ENCODE measurements at places on chromosomes 7 and 10.
A peak's percentile ranks its signal among the peaks of the same experiment; 100 is the strongest.

- DNase-seq = no peak
These were observed 44.0 kb upstream of the CTBP2 start for GRCh38 chr10:125204400-125204799.

- no peak for DNase-seq
These were observed 435.2 kb upstream of the LRGUK start for GRCh38 chr7:133691727-133692610.

DNA sequence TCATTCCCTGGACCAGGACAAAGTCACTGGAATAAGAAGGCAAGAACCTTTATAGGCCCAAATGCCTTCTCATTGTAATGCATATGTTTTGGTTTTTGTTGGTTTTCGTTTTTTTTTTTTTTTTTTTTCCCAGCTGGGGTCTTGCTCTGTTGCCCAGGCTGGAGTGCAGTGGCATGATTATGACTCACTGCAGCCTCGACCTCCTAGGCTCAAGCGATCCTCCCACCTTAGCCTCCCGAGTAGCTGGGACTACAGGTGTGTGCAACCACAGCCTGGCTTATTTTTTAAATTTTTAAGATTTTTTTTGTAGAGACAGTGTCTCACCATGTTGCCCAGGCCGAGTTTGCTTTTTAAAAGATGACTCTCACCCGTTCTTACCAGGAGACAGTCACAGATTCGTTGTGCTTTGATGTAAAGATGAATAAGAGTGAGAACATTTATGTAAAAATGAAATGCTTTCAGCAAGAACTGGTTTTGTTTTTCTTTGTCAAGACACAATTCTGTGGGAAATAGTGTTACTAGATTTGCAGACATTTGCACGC is 7.6 kb downstream of the IQCE start:
- no peak for DNase-seq

GRCh38 chr10:27030060-27030459 is 70.2 kb downstream of the ANKRD26 start:
- no peak for DNase-seq

DNA sequence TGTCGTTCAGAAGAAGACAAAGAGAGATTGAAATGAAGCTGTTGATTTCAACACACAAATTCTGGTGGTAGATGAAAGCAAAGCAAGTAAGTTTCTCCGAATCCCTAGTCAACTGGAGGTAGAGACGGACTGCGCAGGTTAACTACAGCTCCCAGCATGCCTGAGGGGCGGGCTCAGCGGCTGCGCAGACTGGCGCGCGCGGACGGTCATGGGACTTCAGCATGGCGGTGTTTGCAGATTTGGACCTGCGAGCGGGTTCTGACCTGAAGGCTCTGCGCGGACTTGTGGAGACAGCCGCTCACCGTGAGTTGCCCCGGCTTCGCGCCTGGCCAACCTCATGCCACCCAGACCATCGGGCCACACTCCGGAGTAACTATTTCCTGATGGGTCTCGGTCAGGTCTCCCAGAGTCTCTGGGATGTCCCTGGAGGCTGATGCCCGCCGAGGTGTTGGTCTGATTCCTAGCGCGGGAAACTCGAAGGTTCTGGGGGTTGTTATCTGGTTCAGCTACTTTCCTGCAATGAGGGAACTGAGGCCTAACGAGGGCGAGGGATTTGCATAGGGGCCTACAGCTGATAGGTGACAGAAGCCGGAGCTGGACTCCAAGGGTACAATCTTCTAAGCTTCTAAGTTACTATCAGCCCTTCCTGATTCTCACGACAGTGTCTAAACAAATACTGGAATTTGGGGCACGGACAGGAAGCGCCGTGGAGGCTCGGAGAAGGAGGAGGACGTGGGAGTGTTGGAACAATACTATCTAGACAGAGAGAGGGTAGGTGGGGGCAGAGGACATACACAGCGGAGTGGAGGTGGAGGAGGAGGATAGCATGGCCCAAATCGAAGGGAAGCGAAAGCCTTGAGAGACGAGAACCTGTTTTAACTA is at the start of gene RPP30:
TSS of gene RPP30 (plus strand) at position 209 of the 882 bp plus-strand sequence. CDS start at position 222, 13 bp downstream.
- peak; percentile 85 for DNase-seq

GRCh38 chr7:78018641-78019446 is 220.3 kb downstream of the PHTF2 start:
- peak; percentile 39 for DNase-seq

DNA sequence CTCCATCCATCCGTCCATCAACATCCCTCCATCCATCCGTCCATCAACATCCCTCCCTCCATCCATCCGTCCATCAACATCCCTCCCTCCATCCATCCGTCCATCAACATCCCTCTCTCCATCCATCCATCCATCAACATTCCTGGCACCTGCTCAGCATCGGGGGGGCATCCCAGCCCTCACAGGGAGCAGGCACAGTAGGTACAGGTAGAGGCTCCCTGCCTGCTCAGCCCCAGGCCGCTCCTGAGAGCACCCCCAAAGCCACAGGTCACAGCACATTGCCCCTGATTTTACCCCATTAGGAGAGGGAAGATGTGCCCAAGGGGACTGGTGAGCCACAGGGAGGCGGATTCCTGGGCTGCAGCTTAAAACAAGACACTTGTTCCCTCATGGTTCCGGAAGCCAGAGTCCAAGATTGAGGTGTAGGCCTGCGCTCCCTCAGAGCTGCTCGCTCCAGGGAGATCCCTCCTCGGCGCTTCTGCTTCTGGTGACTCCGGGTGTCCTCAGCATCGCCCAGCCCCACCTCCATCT is 21.1 kb upstream of the CFAP46 start:
- DNase-seq = no peak

- no peak for DNase-seq
These were observed 3.5 kb downstream of the DENND11 start for GRCh38 chr7:141698247-141699015.

DNA sequence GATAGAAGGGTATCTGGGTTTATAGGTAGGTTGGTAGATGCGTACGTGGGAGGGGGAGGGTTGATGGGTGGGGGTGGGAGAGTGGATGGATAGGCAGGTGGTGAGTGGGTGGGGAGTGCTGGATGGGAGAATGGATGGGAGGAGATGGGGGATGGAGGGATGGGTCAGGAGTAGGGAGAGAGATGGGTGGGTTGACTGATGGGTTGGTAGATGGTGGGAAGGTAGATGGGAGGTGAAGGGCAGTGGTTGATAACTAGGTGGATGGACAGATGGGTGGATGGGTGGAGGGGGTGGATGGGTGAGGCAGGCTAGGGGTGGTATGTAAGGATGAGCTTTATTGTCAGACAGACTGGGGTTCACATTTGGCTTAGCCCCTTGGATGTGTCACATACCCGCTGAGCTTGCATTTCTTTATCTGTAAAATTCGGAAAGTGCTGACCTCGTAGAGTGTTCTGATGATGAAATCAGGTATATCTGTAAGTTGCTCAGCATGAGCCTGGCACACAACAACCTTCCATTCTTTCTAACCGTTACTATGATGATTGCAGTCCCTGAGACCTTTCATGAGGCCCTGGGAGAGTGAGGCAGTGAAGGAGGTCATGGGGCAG is 34.3 kb downstream of the SLIT1 start:
- DNase-seq = no peak

DNA sequence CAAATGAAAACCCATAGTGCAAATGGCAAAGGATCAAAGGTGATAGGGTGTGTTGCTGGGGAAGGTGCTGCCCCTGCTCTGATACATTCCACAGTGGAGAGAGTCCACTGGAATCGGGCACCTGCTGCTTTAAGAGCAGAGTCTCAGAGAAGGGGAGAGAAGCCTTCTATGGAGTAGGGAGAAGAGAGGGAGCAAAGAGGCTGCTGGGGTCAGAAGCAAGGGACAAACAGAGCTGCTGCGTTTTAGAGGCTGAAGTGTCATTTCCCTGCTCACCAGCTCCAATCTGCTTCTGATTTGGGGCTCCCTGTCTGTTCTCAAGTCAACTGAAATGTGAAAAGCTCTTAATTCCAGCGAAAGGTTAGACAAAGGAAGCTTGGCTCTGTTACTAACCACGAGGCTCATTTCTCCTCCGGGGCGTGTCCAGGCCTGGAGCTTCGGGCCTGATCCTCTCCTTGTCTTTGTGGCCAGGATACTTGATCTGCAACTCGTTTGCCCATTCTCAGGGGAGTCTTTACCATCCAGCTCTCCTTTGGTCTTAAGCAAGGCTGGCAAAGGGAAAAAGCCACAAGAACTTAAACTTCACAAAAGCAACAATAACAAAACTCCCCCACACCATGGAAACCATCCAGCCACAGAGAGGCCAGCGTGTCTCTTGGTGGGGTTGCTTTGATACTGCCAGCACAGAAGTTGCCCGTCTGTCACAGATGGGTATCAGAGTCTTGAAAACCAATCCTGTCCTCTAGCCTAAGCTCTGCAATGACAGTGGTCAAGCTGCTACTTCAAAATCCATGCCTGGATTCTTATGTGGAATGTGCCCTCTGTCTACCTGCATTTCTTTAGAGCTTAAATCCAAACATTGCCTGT is 692.6 kb downstream of the SUGCT start:
- DNase-seq = no peak

DNA sequence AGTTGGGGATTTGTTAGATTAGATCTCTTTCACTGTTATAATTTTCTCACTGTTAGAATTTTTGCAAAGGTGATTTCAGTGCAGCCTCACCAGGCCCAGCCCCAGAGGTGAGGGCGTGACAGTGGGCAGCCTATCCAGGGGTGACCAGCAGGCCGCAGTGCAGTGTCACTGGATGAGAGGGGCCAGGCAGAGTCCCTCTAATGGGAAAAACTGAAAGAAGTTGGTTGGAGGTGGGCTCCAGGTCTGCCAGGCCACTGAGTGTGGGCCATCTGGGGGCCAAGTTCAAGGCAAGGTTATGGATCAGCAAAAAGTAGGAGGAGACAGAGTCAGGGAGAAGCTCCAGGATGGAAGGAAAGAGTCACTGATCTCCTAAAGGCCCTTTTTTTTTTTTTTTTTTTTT is 90.5 kb upstream of the SDK1 start:
- no peak for DNase-seq

- DNase-seq = no peak
These were observed 355.3 kb downstream of the PAXIP1 start for GRCh38 chr7:154647625-154648024.

DNA sequence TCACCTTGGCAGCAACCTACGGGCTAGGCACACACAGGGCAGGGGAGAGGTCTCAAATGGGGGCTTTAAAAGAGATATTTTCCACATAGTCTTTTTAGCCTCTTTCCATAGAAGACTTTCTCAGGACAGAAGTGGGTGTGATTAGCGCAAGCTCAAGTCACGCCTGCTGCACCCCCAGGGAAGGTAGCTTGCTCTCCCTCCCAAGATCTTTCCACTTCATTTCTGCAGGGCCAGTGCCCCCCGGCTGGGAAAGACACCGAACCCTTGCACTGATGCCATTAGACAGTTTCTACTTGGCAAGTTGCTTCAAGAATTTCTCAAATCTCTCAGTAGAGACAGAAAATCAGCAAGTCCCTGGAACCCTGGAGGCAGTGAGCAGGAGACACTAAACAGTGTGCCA is 19.4 kb downstream of the CHST15 start:
- DNase-seq = no peak

DNA sequence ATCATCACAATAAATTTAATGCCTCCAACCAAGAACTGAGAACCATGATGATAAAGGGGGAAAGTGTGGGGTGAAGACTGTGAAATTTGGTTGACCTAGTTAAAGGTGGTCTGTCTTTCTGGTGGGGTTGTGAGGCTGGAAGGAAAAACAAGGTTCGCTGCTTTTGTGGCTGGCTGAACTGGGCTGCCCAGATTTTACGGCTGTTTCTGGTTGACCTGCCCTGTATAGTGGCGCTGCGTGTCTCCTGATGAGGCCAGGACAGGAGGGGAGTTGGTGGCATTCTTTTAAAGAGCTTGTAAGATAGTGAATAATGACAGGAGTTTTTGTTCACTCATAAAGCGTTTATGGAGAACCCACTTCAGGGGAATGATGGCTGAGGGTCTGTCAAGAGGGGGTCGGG is 101.8 kb downstream of the CYP26A1 start:
- DNase-seq = no peak

- no peak for DNase-seq
These were observed 1269.8 kb downstream of the XPNPEP1 start for GRCh38 chr10:108653531-108653930.

GRCh38 chr7:118182593-118183427 is 1.2 kb upstream of the LSM8 start:
- DNase-seq = no peak

DNA sequence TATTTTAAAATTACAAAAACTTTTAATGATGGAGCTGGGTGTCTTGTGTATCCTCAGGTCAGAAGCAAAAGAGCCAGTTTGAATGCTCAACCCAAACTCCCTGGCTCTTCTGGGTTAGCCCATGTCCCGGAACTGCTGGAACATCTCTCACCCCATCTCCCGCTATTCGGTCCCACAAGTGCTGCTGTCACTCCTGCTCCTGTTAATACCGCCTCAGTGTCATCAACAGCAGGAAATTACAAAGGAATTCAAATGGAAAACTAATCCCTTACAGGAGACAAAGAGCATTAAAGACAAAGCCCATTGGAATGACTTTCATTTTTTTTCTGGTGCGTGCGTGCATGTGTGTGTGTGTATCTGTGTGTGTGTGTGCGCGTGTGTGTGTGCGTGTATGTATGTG is 112.0 kb upstream of the C7orf33 start:
- DNase-seq = no peak

- DNase-seq = no peak
These were observed 78.2 kb downstream of the VTI1A start for GRCh38 chr10:112525200-112525599.

- DNase-seq = peak; percentile 68
These were observed 147.6 kb downstream of the ARID5B start for GRCh38 chr10:62048919-62049623.

- no peak for DNase-seq
These were observed 149.8 kb downstream of the XPNPEP1 start for GRCh38 chr10:109773288-109774120.

GRCh38 chr7:95636140-95636940 is 40.0 kb upstream of the PDK4 start:
- DNase-seq = no peak

- DNase-seq = no peak
These were observed 28.5 kb downstream of the CHCHD3 start for GRCh38 chr7:133053321-133053891.

DNA sequence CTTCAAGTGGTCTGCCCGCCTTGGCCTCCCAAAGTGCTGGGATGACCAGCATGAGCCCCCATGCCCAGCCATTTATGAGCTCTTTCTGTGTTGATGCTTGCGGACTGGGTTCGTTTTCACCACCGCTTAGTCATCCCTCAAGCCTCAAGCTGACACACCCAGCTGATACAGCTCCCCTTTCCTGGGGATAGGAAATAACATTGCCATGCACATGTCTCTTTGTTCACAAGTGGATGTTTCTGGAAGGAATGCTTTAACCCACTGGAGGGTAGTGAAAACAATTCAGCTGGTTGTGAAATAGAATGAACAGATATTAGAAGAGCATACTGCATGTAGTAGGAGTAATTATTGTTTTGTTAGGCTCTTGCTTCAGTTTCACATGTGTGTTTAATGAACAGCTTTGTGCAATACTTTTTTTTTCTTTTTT is 8.5 kb upstream of the METTL27 start:
- DNase-seq = no peak

GRCh38 chr10:14282276-14282675 is 48.4 kb downstream of the FRMD4A start:
- no peak for DNase-seq
